ENCODE measurements at places on chromosomes 1 and 21. TPM values are rescaled to one million over a fixed set of nuclear protein-coding genes. Genes with fewer than 3 reads are reported as not detected.

GNAT2 gene
- 0.23 TPM for polyA plus RNA-seq

GRCh38 chr1:201636510-201636971 is 97.6 kb downstream of the NAV1 start:
- no peaks in the 10 kb centered on the region for H3K36me3 ChIP-seq
- no peak for DNase-seq
- no peak overlapping the region for H3K4me3 ChIP-seq
- H3K27me3 ChIP-seq: peaks cover 14% of the 10 kb centered on the region
- H3K27ac ChIP-seq: no peak overlapping the region
- H3K4me1 ChIP-seq: no peaks in the 10 kb centered on the region

CRNN gene
- polyA plus RNA-seq: 0.05 TPM

DNA sequence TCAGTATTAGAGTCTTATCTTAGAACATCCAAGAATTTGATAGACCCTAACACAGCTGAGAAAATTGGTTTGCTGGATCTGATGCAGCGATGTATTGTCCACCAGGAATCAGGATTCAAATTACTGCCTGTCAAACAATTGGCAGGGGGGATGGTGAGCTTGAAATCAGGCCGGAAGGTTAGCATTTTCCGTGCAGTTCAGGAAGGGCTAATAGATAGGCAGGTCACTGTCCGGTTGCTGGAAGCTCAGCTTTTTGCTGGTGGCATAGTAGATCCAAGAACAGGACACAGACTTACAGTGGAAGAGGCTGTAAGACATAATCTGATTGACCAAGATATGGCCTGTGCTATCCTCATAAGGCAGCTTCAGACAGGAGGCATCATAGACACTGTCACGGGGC is 127.2 kb downstream of the MACF1 start:
- H3K4me1 ChIP-seq: peaks cover 9% of the 10 kb centered on the region
- H3K36me3 ChIP-seq: peaks cover 45% of the 10 kb centered on the region
- no peak for DNase-seq

OVAAL gene
- not detected for polyA plus RNA-seq

YTHDF2 gene
- 88.0 TPM for polyA plus RNA-seq

BTG3 gene
- polyA plus RNA-seq: 29.9 TPM

PADI4 gene
- polyA plus RNA-seq: 0.03 TPM

OR2AK2 gene
- polyA plus RNA-seq: not detected

CFHR4 gene
- polyA plus RNA-seq: not detected

TFAP2E gene
- 0.67 TPM for polyA plus RNA-seq

DNA sequence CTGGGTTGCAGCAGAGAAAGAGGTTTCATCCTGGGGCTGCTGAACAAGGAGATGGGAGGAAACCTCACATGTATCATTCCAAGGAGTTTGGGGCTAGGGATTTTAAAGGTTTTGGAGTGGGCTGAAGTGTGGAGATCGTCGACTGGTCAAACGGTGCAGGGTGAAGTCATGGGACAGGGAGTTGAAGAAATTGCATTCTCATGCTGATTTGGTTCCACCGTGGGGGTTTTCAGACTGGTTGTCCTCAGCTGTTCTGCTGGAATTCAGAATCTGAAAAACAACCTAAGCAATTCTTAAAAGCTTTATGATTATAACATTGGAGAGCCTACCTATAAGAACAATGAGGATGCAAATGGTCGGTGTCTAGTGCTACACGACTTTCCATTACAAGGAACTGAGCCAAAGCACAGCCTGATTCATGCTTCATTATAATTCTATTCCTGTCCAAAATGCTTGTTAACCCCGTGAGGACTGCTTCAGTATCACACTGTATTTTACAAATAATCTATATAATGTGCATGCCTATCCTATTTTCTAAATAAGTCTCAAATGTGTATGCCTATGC is 242.7 kb downstream of the TM2D1 start:
- no peaks in the 10 kb centered on the region for H3K27me3 ChIP-seq
- no peak overlapping the region for H3K27ac ChIP-seq
- H3K36me3 ChIP-seq: no peaks in the 10 kb centered on the region
- H3K4me1 ChIP-seq: peaks cover 17% of the 10 kb centered on the region

DNAJC16 gene
- 15.5 TPM for polyA plus RNA-seq

- DNase-seq: no peak
- no peak overlapping the region for H3K4me3 ChIP-seq
- H3K36me3 ChIP-seq: peaks cover 25% of the 10 kb centered on the region
- H3K27ac ChIP-seq: no peak overlapping the region
- peaks cover 51% of the 10 kb centered on the region for H3K4me1 ChIP-seq
Measured at GRCh38 chr1:19620786-19621185, 23.3 kb upstream of the NBL1 start.

- DNase-seq: no peak
- H3K4me3 ChIP-seq: no peak overlapping the region
- peaks cover 17% of the 10 kb centered on the region for H3K4me1 ChIP-seq
- H3K27ac ChIP-seq: no peak overlapping the region
- no peaks in the 10 kb centered on the region for H3K36me3 ChIP-seq
- no peaks in the 10 kb centered on the region for H3K27me3 ChIP-seq
Measured at GRCh38 chr1:59601041-59601441, 213.7 kb upstream of the HOOK1 start.

DNA sequence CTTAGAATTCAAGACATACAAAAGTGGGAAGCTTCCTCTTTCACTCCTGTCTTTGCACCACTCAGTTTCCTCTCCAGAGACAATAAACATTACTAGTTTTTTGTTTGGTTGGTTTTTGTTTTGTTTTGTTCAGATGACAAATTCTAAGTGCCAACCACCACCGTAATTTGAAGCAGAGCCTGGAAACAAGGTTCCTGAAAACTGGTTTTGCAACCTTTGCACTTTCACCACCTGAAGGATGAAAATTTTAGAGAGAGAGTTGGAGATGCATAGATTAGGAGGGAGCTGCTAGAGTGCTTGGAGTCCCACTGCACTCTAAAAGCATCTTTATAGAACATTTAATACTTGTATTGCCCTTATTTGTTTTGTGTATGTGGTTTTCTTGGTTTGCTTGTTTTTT is 20.2 kb upstream of the MGST3 start:
- H3K27me3 ChIP-seq: no peaks in the 10 kb centered on the region
- no peaks in the 10 kb centered on the region for H3K4me1 ChIP-seq
- H3K36me3 ChIP-seq: no peaks in the 10 kb centered on the region
- H3K4me3 ChIP-seq: peak overlapping the region; percentile 4
- no peak overlapping the region for H3K27ac ChIP-seq

DNA sequence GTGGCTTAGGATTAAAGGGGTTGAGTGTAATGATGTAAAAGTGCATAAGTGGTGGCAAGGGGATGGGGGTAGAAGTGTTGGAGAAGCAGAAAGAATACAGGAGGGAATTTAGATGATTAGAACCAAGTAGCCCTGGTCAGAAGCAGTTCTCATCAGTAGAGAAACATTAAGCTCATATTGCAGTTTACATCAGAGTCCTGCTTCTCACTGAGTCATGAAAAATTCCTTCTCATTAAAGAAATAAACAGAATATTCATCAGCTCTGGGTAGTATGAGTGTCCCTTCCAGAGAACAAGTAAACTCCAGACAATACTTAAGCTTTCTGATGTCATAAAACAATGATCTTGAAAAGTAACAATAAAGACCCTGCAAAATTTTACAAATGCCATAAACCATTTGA is 36.5 kb downstream of the LRRIQ3 start:
- no peak for DNase-seq
- H3K4me1 ChIP-seq: no peaks in the 10 kb centered on the region
- no peaks in the 10 kb centered on the region for H3K27me3 ChIP-seq
- H3K4me3 ChIP-seq: no peak overlapping the region
- no peak overlapping the region for H3K27ac ChIP-seq

GRCh38 chr1:3213730-3214129 is 144.7 kb downstream of the PRDM16 start:
- no peak overlapping the region for H3K4me3 ChIP-seq
- H3K4me1 ChIP-seq: no peaks in the 10 kb centered on the region
- DNase-seq: no peak
- H3K27me3 ChIP-seq: peaks cover 3% of the 10 kb centered on the region
- H3K36me3 ChIP-seq: no peaks in the 10 kb centered on the region

DNA sequence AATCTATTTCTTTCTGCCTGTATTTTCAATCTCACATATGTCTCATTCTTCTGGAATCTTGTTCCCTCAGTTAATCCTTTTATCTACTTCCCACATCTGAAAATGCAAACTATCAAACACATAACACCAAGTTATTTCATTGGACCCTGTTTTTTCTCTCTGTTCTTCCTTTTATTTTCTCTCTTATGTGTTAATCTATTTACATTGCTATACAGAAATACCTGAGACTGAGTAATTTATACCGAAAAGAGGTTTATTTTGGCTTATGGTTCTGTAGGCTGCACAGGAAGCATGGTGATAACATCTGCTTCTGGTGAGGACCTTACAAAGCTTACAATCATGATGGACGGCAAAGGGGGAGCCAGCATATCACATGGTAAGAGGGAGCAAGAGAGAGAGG is 247.6 kb downstream of the TGFB2 start:
- no peaks in the 10 kb centered on the region for H3K36me3 ChIP-seq
- peak overlapping the region; percentile 18 for H3K27ac ChIP-seq
- H3K4me3 ChIP-seq: no peak overlapping the region
- no peaks in the 10 kb centered on the region for H3K27me3 ChIP-seq

GRCh38 chr1:16153096-16153998 is 2.5 kb downstream of the EPHA2 start:
- H3K4me1 ChIP-seq: peaks cover 64% of the 10 kb centered on the region
- peaks cover 59% of the 10 kb centered on the region for H3K36me3 ChIP-seq
- peak overlapping the region; percentile 94 for H3K27ac ChIP-seq
- H3K27me3 ChIP-seq: no peaks in the 10 kb centered on the region
- DNase-seq: no peak

DNA sequence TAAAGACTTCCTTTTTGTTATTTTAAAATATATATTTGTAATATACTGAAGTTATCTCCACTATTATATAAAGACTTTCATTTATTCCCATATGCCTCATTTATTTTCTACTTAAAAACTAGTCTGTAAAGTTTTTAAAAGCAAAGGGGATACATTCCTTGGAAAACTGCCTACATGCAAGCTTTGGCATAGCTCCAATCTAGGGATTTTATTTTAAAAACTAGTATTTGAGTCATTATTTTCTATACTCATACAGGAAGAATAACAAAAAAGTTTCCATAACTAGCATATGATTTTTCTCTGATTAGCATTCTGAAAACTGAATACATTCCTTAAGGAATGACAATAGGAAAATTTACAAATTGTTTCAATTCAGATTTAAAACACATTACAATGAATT is 88.9 kb downstream of the COL24A1 start:
- no peak overlapping the region for H3K4me3 ChIP-seq
- H3K27me3 ChIP-seq: no peaks in the 10 kb centered on the region
- H3K4me1 ChIP-seq: peaks cover 6% of the 10 kb centered on the region
- H3K36me3 ChIP-seq: no peaks in the 10 kb centered on the region
- H3K27ac ChIP-seq: no peak overlapping the region
- DNase-seq: no peak

CFAP107 gene
- polyA plus RNA-seq: not detected
